ENCODE measurements at places on chromosomes 6 and 20.

DNA sequence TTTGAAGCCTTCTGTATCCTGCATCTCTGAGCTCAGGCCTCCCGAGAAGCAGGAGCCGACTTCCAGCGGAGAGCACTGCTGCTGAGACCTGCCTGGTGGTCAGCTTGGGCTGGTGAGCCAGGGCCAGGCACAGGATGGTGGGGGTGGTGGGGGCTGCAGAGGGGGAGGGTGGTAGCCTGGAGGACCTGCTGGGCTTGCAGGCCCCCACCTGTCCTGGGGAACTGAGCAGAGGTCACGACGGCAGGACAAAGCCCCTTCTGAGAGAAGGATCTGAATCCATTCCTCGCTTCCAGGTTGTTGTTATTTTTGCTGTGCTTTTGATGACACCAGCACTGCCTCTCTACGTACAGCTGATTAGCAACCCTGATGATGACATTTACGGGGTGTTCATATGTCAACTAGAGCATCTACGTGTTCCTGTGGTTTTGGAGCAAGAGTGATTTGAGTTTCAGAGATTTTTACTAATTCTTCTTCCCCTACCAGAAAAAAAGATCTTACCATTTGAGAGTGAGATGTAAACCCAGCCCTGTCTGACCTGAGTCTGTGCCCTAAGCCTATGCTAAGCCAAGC, 35.7 kb upstream of the CD93 start:
- no peak for DNase-seq

DNA sequence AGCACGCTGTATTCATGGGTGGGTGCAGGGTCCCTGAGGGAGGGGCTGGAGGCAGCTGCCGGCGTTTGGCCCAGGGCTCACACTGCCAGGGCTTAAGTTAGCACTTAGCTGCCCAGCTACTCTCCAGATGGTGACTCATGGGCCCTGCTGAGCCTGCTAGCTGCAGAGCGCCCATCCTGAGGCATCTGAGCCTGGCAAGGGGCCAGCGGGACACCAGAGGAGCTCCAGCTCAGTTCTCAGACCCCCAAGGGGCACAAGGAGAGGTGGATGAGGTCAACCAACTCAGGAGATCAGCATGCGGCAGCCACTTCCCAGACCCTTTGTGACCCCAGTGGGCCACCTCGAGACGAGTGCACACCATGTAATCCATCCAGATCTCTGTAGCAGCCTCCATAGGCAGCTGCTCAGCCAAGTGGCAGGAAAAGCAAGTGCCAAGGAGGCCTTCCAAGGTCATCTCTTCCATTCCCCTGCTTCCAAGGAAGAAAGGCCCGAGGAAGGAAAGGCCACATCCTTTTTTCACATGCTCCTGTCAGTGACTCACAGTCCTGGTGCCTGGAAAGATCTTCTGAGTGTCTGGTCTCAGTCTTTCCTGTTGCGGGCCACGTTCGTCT, 35.3 kb downstream of the FOXP4 start:
- no peak for DNase-seq

- DNase-seq: no peak
These were observed 24.6 kb downstream of the SPATA2 start for GRCh38 chr20:49890471-49891361.

DNA sequence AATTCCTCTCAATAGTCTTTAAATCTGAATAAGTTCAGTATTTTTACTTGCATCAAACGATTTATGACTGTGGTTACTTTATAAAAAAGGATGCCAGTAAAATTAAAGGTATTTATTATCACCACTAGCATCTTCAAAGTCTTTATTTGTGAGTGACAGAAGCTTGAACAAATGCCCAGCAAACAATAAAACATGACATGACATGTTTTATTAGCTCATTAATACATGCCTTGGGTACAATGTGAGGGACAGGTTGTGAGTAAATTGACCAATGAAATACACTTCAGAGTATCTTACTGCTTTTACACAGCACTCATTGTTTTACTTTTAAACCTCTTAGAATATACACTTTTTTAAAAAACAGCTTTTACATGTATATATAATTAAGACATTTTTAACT, 113.4 kb upstream of the BEND3 start:
- no peak for DNase-seq

DNA sequence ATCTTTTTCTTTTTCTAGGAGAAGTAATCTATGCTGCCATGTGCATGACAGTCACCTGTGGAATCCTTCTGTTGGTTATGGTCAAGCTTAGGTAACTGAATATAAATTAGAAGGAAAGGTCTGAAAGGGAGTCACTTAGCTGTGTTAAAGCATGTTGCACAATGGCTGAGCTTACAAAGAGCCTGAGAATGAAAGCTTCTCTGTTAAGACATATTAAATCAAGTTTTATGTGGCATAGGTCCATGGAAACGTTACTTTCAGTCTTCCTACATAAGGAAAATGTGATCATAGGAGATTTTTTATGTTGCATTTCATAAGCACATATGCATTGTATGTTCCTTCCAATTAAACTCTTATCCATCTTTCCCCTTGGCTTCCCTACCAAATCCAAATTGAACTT, 72.1 kb downstream of the GFRAL start:
- DNase-seq: no peak

- no peak for DNase-seq
These were observed 1950.9 kb upstream of the DEFB115 start for GRCh38 chr20:29306390-29307072.

GRCh38 chr20:415820-416322, 7.8 kb downstream of the RBCK1 start:
- no peak for DNase-seq

DNA sequence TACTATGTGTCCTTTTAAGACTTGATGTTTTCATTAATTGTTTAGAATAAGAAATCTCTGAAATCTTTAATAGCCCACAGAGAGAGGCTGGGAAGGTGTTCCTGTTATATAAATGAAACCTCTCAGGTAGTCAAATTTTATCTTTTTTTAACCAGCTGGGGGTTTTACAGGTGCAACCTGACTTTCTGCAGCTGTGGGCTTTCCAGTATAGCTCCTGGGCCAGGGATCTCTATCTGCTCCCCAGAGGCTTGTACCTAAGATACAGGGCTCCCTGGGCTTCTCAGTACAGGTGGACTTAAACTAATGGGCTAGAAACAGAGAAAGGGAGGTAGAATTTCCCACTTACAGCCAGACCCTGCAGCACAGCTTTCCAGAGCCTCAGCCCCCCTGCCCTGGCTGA, 49.4 kb downstream of the HLA-C start:
- DNase-seq: no peak

DNA sequence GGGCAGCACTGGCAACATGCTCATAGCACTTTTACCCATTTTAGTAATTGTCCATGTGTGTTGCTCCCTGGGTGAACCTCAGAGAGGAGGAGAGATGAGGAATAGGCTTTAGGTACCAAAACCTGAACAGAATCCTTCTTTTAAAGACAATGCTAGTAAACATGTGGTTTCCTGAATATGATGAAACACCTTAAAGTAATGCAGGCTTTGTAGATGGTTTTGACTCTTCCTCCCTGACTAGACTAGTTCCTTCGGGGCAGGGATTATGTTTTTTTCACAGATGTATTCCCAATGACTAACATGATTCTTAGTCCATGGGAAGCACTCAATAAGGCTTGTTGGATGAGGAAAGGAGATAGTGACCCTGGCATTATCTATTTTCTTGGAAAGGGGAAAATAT, 367.6 kb upstream of the JAG1 start:
- no peak for DNase-seq

DNA sequence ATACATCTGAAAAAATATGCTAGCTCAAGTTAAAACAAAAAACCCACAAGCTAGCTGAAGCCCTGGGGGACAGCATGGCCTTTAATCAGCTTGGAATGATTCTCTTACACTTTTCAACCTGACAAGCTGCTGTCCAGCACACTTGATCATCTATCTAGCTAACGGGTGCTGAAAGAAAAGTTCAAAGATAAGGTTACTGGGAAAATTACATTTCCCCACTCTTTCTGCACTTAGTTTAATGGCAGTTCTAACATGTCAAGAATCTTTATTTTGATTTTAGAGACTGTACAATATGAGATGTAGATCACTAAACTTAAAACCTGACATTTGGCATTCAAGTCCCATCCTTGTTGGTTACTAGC, 53.4 kb downstream of the STK4 start:
- DNase-seq: no peak

DNA sequence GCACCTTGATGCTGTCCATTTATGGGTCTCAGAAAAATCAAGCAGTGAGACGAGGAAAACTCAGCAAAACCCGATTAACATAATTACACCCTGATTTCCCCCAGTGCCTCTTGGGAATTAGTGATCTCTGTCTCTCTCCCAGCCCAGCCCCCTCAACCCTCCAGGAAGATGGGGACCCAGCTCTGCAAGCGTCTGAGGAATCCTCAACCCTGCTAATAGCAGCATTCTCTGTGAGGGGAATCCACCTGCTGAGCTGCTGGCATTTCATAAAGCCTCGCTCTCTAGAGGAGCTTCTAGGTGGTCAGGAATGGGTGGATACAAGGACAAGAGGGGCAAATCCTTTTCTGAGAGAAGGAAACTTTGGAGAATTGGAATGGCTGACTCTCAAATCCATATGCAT, 13.9 kb downstream of the NR2E1 start:
- peak; percentile 56 for DNase-seq

DNA sequence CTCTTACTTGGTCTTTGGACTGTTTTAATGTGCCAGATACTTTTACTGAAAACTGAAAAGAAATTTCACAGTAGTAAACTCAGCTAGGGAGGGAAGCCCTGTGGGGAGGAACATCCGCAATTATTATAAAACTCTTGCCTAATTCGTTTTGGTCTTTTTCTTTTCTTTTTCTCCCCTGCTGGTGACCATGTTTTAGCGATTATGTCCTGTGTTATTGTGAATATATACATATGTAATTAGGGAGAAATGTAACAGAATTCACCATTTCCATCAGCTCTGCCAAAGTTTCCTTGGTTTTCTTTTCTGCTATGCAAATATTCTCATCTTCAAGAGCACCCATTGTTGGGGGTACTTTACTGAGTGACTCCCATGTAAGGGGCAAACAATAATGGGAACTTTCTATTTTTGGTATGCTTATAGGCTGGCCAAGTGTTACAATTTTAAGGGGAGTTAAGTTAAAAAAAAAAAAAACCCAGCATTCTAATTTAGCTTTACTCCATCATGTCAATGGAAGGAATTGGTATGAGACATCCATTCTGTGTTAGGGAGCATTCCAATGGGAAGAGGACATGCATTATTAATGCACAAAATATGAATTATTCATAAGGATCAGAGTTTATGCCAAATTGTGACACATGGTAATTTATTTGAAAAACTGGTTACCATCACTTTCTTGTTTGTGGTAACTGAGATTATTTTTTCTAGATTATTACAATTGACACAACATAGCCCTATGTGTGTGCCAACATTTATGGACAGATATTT, 2.0 kb downstream of the DOK5 start:
- DNase-seq: no peak

DNA sequence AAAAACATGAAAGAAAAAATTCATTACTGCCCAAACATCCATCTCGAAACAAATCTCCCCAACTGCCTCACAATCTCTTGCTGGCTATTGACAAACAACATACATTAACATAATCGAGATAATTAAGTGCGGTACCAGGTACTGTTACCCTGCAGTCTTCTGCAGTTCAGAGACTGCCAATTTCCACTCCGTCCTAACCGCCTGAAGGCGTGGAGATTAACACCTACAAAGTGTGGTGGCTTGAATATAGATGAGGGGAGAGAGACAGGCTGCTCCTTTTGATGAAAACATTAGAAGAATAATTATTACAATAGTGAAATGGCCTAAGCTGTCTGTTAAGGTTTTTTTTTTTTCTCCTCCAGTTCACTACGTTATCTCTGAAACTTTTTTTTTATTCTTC, 258.9 kb upstream of the SOX4 start:
- no peak for DNase-seq

DNA sequence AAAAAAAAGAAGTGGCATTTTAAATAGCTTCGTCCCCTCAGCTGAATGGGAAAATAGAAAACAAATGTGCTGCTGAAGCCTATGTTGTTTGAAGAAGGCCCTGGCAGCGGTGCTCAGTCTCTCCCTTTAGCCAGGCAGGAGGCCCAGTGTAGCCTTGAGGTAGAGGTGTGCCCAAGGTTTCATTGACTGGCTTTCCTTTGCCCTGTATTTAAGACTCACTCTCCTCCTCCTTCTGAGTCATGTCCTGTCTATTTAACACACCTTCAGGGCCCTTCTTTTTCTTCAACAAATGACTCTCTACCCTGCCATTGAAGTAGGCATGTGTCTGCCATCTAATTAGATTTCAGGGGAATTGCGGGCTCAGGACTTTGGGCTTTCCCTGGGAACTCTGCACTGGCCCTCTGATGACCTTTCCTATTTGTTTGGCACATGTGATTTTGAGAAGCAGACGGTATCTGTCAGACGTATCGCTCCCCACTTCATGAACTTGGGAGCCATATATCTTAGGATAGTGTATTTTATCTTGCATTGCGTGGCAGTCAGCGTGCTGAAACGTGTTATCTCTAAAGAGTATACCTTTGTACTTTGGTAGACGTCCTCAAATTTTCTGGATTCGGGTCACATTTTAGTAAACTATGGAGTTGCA, 4.3 kb downstream of the TJAP1 start:
- DNase-seq: no peak

- DNase-seq: no peak
These were observed 24.0 kb upstream of the PPP1R3G start for GRCh38 chr6:5061152-5061551.

GRCh38 chr20:1382670-1383069, 10.2 kb downstream of the FKBP1A start:
- DNase-seq: no peak

GRCh38 chr20:35561671-35562070, 19.8 kb downstream of the ERGIC3 start:
- no peak for DNase-seq

GRCh38 chr6:45256697-45257695, 71.1 kb upstream of the RUNX2 start:
- DNase-seq: no peak

DNA sequence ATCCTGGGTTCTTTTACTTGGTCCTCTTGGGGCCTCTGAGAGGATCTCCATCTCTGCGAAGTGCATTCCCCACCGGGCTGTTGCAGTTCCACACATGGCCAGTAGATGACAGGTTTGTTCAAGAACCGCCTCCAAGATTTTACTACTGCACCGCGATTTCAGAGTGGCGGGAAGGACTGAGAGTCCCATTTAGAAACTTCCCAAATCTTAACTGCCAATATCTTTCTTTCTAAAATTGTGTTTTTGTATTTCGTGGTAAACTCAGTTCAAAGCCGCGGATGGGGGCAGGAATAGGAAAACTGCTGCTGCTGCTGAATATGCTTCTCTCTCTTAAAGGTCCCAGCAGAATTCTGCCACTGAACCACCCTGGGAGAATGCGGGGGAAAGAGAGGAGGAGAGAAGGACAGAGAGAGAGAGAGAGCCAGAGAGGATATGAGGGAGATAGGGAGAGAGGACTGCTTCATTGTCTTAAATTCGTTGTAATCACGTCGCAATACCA, 8.6 kb upstream of the BTNL2 start:
- peak; percentile 71 for DNase-seq

DNA sequence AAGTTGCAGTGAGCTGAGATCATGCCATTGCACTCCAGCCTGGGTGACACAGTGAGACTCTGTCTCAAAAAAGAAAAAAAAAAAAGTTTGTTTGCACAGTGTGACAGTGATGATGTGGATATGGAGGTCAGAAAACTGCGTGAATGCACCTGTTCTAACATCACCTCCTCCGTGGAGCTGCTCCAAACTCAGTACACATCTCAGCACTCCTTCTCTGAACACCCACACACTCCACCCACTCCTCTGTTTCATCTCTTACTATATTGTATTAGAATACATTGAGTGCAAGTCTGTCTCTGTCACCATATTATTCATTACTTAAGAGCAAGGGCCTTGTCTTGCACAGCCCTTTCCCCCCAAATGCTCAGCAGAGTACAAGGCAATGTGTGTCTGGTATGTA, 51.5 kb upstream of the ENPP4 start:
- DNase-seq: no peak
